ENCODE measurements at places on chromosomes 7 and 10.

- DNase-seq, result peak; percentile 7
These were observed 51.9 kb downstream of the ZNF365 start for GRCh38 chr10:62426086-62426485.

- DNase-seq, result no peak
These were observed 275.0 kb upstream of the NPVF start for GRCh38 chr7:25503306-25503705.

- no peak for DNase-seq
These were observed 1.6 kb downstream of the OLAH start for GRCh38 chr10:15045380-15045779.

- DNase-seq, result no peak
These were observed 836.1 kb upstream of the KCND2 start for GRCh38 chr7:119436882-119437281.

DNA sequence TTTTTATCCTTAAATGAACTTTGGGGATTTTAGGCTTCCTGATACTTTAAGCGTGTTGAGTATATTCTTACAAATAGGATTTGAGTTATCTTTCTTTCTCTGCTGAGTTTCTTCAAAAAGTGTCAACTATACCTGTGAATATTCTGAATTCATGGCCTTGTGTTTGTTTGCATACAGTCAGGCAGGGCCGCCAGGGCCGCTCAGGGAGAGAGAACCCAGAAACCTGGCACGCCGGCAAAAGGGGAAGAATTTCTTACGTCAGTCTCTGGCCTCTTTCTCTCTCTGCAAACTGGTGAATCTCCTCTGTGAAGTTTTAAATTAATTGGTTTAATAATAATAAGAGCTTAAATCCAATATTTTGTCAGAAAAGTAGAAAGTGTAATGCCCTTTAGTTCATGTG lies 29.3 kb upstream of the BNIP3 start:
- DNase-seq, result no peak

DNA sequence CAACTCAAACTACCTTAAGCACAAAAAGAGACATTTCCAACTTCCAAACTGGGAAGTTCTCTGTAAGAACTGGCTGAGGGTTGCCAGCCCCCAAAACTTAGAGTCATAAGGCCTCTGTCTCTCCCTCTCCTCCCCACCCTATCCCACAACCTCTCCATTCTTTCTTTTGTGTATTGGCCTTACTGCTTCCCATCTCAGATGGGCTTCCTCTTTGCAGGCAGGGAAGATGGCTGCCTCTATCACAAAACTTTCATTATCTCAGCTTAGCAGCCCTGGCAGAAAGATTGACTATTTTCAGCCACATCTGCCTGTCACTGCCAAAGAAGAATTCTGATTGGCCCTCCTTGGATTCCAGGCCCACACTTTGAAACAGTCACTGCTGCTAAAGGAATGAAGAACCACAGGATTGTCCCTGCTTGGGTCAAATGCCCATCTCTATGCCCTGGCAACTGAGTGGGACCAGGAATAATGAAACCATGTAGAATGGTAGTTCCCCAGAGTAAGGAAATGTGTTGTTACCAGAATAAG lies 58.0 kb upstream of the PRKAR2B start:
- DNase-seq, result no peak

- no peak for DNase-seq
These were observed 60.5 kb downstream of the RSU1 start for GRCh38 chr10:16756561-16757221.

DNA sequence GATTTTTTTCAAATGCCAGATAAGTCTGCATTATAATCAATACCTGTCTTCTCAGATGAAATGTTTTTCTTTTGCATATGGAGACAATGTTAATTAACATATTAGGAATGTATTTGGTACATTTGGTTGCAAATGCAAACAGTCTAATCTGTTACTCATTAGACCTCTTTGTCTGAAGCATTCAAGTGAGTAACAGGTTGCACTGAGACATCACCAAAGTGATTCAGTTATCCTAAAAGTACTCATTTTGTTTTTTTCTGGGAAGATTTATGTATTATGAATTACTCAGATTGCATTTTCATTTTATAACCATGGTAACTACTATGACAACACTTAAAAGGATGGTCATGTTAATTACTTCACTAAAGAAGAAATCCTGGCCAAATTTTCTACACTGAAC lies 513.6 kb downstream of the HTR7 start:
- DNase-seq, result no peak

DNA sequence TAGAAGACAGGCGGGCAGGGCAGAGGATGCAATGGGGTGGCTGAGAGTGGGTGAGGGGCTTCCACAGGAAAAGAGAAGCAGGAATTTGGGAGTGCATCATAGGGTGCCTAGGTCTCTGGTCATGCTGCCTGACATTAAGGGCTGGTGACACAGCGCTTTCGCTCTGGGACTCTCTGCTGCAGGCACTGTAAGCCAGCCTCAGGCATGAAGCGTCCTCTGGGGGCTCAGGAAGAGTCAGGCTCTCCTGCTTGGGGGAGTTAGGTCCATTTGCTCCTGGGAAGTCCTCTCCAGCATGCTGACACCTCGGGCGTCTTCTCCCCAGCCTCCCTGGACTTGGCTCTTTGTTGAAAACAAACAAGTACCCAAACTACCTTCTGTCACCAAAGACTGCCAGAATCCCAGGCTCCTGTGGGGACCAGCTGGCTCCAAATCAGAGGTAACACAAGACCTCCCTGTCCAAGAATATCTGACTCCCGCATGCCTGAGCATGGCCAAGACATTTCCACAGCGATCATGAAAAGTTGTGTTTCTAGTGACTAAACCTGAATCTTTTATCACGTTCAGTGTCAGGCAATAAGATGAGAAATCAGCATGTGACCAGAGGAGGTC lies 55.4 kb downstream of the GPR26 start:
- DNase-seq, result no peak

- no peak for DNase-seq
These were observed 89.6 kb downstream of the LRRC4 start for GRCh38 chr7:127941476-127942210.

GRCh38 chr7:158285383-158285770 lies 302.2 kb downstream of the PTPRN2 start:
- DNase-seq, result no peak

DNA sequence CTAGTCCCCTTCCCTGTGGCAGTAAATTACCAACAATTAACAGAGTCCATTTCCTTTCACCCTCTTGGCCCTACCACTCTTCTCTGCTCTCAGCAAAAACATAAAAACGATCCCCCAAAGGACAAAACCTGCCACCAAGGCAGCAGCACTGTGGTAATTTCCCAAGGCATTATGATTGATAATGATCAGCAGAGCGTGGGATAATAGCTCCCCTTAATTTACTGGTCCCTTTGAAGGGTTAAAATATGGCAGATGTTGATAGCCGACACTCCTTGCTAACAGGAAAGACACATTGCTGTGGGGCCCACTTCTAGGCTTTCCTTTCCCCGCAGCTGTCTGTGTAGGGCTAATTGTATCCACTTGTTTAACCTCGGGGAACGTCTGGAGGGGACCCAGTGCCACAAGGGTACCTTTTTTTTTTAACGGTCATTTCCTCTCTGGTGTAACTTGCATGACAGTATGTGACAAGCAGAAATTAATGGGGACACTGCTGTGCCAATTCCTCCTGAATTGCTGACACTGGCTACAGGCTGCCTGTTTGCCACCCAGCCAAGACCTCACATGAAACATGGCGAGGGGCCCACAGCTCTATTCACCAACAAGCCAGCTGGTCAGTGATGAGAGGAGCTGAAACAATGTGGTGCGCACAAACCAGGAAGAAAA lies 81.3 kb downstream of the CDK6 start:
- DNase-seq, result no peak

DNA sequence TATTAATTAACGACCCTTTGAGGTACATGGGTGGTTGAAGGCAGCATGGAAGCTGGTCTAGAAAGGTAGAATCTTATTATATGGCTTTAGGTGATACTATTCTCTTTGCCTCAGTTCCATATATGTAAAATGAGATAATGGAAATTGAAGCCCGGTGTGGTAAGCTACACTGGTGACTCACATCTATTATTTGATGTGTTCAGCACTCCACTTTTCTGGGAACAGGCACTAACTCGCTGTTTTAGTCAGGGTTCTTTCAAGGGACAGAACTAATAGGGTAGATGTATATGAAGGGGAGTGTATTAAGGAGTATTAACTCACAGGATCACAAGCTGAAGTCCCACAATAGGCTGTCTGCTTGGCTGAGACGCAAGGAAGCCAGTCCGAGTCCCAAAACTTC lies 4.4 kb upstream of the TRUB1 start:
- no peak for DNase-seq

- no peak for DNase-seq
These were observed 97.4 kb downstream of the CTTNBP2 start for GRCh38 chr7:117775801-117776200.

All from stimulated activated CD4-positive, alpha-beta T cell treated with anti-CD3 and anti-CD28 coated beads, Interleukin-1b, Interleukin-23, amount 100 ng/mL, for 4 hours (primary cell).